ENCODE measurements at places on chromosomes 2 and 18. TPM values are rescaled to one million over a fixed set of nuclear protein-coding genes. Genes with fewer than 3 reads are reported as not detected.

DNA sequence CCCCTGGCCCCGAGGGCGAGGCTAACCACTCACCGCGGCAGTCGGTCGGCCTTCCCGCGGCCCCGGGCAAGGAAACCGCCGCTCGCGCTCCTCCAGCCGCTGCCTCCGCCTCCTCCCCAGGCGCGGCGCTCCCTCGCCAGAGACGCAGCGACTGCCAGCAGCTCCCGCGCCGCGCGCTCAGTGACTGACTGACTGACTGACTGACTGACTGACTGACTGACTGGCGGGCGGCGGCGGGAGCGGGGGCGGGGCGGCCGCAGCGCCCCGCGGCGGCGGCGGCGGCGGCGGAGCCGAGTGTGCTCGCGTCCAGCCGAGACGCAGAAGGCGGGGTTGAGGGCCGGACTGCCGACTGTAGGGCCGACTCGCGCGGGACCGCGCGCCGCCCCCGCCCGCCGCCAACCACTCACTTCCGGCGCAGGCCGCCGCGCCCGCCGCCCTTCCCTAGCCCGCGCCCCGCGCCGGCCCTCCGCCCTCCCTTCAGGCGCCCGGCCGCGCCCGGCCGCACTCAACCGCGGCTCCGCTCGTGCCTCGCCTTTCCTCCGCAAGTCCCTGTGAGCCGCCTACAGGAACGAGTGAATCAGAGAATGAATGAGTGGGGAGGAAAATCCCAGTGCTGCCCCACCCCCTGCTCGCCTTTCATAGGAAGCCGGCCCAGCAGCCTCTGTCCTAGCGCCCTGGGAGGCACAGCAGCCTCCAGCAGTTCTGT, at the start of gene RAPH1:
Gene RAPH1 (minus strand): TSS at position 224 of the 706 bp plus-strand sequence. CDS start 39,948 bp downstream, outside the sequence.
- peak within 1 kb of the TSS; percentile 80 for H3K4me3 ChIP-seq
- peaks cover 45% of the 10 kb centered on the region for H3K4me1 ChIP-seq
- DNase-seq: peak; percentile 92
- H3K36me3 ChIP-seq: peaks cover 2% of the 10 kb centered on the region
- no peaks in the 10 kb centered on the region for H3K27me3 ChIP-seq

DNA sequence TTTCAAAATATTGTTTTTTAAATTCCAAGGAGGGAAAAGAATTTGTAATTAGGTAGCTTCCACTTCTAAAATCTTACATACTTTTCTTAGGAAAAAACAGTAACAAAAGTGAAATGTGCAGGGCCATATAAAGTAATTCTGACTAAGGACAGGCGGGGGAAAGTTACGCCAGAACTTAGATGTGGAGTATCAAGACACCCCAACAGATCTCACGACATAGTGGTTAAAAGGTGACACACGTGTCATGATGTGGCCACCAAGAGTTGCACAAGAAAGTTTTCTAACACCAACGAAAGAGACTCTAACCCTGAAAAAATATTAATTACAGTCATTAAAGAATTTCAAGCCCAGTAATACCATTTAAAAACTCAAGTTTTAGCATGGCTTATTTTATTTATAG, 51.0 kb downstream of the KIDINS220 start:
- no peak overlapping the region for H3K4me3 ChIP-seq
- no peak overlapping the region for H3K27ac ChIP-seq
- no peaks in the 10 kb centered on the region for H3K27me3 ChIP-seq
- no peak for DNase-seq

GRCh38 chr2:162591403-162592083, 247.0 kb downstream of the KCNH7 start:
- no peaks in the 10 kb centered on the region for H3K36me3 ChIP-seq
- H3K4me1 ChIP-seq: no peaks in the 10 kb centered on the region
- no peak overlapping the region for H3K27ac ChIP-seq
- H3K27me3 ChIP-seq: peaks cover 2% of the 10 kb centered on the region
- DNase-seq: no peak

- no peak overlapping the region for H3K27ac ChIP-seq
- peaks cover 4% of the 10 kb centered on the region for H3K27me3 ChIP-seq
- no peak for DNase-seq
- H3K4me1 ChIP-seq: no peaks in the 10 kb centered on the region
Measured at GRCh38 chr2:132503701-132504100, 87.1 kb downstream of the GPR39 start.

DNA sequence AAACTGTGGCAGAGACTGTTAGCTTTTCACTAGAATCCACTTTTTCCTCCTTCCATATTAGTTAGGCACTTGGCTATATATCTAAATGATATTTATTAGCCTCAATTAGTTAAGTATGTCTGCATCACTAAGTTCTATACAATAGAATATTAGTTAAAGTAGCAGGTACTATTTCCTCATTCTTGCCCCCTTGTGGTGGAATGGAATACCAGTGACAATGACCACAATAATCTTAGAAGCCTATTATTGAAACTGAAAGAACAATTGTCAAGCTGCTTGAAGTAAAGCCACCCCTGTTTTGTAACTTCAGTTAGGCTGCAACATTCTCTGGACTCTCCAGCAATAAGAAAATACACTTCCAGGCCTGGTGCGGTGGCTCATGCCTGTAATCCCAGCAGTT, 476.3 kb upstream of the VWC2L start:
- no peak overlapping the region for H3K27ac ChIP-seq
- H3K4me1 ChIP-seq: no peaks in the 10 kb centered on the region
- H3K36me3 ChIP-seq: no peaks in the 10 kb centered on the region
- no peak overlapping the region for H3K4me3 ChIP-seq

SLC14A1 gene
- not detected for total RNA-seq

MAP3K2 gene
- 88.1 TPM for total RNA-seq

RAPGEF4 gene
- 0.57 TPM for total RNA-seq

Data from chondrocyte (in vitro differentiated cells).